ENCODE measurements at places on chromosomes 16 and 17.

- H3K4me1 ChIP-seq: peaks cover 13% of the 10 kb centered on the region
- H3K36me3 ChIP-seq: no peaks in the 10 kb centered on the region
- H3K4me3 ChIP-seq: no peak overlapping the region
Observed at GRCh38 chr17:49382556-49382955, 20.5 kb upstream of the ZNF652 start.

DNA sequence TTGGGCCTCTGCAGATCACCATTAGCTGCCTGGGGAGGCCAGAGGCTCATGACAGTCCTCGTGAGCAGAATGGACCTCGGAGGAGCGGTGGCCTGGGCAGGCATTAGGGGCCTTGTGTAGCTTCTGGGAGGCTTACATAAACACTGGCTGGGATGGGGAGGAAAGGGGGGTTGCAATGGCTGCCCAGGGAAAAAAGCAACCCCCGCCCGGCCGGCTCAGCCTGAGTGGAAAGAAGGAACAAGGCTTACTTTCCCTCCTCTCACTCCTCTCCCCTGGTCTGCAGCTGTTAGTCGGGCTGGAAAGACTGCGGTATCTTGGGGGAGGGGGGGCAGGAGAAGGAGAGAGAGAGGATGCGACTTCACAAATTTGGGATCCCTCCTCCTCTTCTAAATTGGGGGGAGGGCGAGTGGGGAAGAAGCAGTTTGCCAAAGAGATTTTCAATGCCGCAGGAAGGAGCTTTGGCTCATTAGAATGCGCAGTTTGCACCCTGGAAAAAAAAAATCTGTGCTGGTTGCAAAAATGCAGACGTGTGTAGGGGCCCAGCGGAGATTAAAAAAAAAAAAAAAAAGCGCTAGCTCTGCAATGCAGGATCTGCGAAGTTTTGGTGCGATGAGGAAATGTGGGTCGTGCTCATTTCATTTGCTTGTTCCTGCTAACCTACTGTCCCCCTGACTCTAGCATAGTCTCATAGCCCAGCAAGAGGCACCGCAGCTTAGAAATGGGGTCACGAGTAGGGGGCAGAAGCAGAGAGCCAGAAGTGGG, 6.6 kb upstream of the NR1D1 start:
- H3K4me3 ChIP-seq: peak overlapping the region; percentile 18
- peak overlapping the region; percentile 92 for H3K27ac ChIP-seq
- peaks cover 7% of the 10 kb centered on the region for H3K27me3 ChIP-seq
- peaks cover 89% of the 10 kb centered on the region for H3K4me1 ChIP-seq
- no peaks in the 10 kb centered on the region for H3K36me3 ChIP-seq

DNA sequence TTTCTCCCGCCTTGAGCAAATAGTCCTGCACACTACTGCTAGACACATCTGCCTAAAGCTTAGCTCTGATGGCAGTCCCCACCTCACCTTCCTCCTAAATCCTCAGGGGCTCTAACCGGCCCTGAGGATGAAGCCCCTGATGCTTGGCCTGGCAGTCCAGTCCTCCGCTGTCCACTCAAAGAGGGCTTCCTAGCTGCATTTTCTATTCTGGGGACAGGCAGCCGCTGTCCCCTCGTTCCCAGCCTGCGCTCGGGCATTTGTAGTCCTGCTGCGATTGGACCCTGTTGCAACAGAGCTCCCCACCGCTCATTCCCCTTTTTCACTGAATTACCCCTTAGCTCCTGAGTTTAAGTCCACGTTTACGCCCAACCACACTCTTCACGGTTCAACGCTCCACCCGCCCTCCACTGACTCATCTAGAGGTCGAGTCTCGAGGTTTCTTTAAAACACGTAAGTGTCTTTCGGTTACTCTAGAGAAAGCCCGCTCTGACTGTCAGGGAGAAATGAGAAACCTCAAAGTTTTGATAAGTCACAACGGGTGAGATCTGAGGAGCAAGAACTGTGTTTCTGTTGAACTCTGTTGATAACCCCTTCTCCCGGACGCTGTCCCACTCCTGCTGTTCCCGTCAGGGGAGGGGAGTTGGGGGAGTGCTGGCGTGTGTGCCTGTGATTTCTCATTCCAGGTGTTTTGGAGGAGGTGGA, 4.5 kb downstream of the CCR7 start:
- H3K4me1 ChIP-seq: peaks cover 76% of the 10 kb centered on the region
- peaks cover 17% of the 10 kb centered on the region for H3K27me3 ChIP-seq
- peak overlapping the region; percentile 46 for H3K27ac ChIP-seq
- H3K36me3 ChIP-seq: no peaks in the 10 kb centered on the region

DNA sequence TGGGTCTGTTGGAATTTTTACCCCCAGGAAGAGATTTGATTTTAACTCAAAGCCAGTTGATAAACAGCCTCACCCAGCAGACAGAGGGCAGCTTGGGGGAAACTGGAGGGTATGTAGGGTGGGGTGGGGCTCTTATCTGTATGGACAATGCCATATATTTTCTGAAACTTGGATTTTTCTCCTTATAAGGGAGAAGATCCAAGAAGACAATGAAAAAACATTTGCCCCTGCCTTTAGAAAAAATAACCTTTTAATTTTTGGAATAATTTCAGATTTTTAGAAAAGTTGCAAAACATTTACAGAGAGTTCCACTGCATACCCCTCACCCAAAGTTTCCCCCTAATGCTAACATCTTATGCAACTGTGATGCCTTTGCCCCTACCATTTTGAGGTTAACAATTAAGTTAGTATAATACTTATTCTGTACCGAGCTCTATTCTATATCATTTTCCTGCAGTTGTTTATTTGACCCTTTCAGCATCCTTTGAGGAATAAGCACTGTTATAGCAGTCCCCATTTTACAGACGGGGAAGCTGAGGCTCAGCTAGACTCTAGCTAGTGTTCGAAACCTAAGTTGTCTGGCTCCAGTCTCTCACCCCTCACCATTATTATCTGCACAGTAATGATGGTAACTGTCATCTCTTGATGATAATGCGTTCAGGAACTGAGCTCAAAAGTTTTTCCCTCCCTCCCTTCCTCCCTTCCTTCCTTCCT, 66.4 kb downstream of the PRKCB start:
- DNase-seq: no peak
- no peaks in the 10 kb centered on the region for H3K36me3 ChIP-seq
- H3K4me3 ChIP-seq: no peak overlapping the region
- H3K27me3 ChIP-seq: peaks cover 17% of the 10 kb centered on the region
- no peak overlapping the region for H3K27ac ChIP-seq

DNA sequence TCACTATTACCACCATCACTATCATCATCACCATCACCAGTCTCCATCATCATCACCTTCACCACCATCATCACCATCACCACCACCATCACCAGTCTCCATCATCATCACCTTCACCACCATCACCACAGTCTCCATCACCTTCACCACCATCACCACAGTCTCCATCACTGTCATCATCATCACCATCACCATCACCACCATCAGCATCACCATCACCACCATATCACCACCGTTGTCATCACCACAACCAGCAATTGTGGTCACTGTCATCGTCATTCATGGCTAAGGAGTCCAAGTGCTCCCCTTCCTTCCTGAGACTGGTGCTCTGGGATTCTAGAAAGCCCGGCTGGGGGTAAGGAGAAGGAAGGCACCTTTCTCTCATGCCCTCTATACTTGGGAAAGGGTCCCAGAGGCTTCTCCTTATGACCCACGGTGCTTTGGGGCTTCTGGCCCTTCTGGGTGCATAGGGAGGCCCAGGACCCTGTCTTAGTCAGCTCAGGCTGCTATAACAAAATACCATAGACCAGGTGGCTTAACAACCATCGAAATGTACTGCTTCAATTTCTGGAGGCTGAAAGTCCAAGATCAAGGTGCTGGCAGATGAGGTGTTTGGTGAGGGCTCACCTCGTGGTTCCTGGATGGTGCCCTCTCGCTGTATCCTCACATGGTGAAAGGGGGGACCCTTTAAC, 93.4 kb upstream of the GSE1 start:
- DNase-seq: no peak
- peaks cover 26% of the 10 kb centered on the region for H3K27me3 ChIP-seq
- H3K36me3 ChIP-seq: peaks cover 12% of the 10 kb centered on the region
- no peak overlapping the region for H3K4me3 ChIP-seq

DNA sequence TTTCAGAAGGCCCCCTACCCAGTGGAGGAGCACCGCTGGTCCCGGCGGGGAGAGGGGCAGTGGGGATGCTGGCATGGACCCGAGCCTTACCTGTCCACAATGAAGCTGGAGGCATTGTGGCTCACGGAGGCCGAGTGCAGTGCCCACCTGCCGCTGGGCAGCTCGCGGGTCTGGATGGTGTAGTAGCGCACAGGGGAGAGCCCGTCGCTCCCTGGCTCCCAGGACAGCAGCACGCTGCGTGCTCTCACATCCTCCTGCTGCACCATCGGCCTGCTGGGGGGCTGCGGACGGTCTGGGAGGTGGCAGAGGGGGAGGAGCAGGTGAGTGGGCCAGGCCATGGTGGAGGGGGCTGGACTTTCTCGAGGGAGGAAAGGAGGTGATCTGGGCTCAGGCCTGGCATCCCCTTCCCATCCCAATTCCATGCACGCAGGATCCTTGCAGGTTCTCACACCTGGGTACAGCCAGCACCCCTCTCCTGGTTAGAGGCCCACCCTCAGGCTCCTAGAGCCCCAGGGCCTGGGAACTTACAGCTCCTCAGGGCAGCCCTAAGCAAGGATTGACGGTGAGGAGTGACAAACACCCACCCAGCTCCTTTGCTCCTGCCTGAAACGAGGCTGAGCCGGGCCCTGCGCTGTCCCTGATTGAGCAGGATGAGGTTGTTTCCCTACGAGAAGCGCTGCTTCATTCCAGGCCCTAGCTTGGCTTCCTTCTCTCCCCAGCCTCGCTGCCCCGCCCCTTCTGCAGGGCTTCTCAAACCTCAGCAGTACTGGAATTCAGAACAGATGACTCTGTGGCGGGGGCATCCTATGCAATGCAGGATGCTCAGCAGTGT, 76.2 kb upstream of the CDC42EP4 start:
- H3K4me3 ChIP-seq: no peak overlapping the region
- peaks cover 29% of the 10 kb centered on the region for H3K36me3 ChIP-seq
- no peak for DNase-seq
- H3K27me3 ChIP-seq: peaks cover 9% of the 10 kb centered on the region
- no peak overlapping the region for H3K27ac ChIP-seq
- H3K4me1 ChIP-seq: peaks cover 24% of the 10 kb centered on the region

DNA sequence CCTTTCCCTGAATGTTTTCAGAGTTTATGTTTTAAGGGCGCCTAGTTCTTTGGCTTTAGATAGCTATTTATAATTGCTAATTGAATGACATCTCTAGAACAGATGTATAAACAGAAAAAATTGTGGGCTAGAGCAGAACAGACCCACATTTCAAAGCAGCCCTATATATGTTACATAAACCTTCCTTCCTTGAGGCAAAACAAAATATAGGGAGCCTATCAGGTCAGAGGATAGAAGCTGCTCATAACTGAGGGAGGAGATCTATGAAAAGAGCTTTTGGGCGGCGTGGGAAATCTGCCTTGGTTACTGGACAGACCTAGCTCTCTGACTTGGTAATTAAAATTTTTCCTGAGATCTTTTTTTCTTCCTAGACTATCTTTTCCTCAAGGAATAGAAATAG, 68.4 kb downstream of the SPAG9 start:
- no peak for DNase-seq
- peaks cover 9% of the 10 kb centered on the region for H3K4me1 ChIP-seq
- H3K27ac ChIP-seq: no peak overlapping the region
- no peak overlapping the region for H3K4me3 ChIP-seq
- no peaks in the 10 kb centered on the region for H3K27me3 ChIP-seq

GRCh38 chr16:80437707-80438106, 103.1 kb upstream of the DYNLRB2 start:
- DNase-seq: peak; percentile 4
- no peak overlapping the region for H3K27ac ChIP-seq
- H3K4me3 ChIP-seq: no peak overlapping the region
- H3K27me3 ChIP-seq: peaks cover 39% of the 10 kb centered on the region
- no peaks in the 10 kb centered on the region for H3K36me3 ChIP-seq
- peaks cover 6% of the 10 kb centered on the region for H3K4me1 ChIP-seq

DNA sequence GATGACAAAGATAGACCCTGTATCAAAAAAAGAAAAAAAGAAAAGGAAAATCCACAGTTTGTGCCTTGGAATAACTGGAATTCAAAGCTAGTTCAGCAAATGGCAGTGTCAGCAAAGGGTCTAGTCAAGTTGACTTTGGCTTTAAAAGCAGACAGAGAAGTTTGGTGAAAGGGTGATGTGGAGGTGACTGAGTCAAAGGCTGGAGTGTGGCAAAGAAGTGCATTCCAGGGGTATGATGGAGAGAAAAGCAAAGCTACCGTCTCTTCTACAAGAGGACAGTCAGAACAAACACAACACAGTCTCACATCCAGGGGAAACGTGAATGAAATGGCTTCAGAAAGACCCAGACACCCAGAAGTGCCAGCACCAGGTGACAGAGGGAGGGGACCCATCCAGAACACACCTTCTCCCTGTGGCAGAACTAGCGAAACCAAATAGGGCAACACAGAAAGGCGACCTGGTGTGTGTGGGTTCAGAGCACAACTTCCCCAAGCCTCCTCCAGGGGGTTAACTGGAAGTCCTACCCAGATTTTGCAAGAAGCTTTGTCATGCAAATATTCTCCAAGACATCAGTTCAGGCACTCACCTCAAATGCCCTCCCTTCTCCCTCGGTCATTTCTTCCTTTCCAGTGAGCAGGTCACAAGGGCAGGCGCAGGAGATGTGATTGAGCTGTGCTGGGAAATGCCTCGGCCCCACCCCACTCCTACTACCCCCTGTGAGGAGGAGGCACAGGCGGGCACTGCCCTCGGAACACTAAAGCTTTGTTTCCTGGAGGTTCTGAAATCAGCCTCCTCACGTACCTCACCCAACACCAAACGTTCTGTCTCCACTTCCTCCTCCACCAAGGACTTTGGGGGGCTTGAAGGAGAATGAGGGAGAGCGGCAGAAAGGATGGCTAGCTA, 481.9 kb downstream of the SOX9 start:
- DNase-seq: no peak
- peaks cover 36% of the 10 kb centered on the region for H3K27me3 ChIP-seq
- H3K27ac ChIP-seq: no peak overlapping the region
- H3K4me1 ChIP-seq: peaks cover 25% of the 10 kb centered on the region

- no peak for DNase-seq
- H3K36me3 ChIP-seq: peaks cover 12% of the 10 kb centered on the region
- peak overlapping the region; percentile 91 for H3K27ac ChIP-seq
- no peak overlapping the region for H3K4me3 ChIP-seq
- peaks cover 41% of the 10 kb centered on the region for H3K4me1 ChIP-seq
Observed at GRCh38 chr17:59846394-59847165, 46.2 kb downstream of the TUBD1 start.

- no peaks in the 10 kb centered on the region for H3K36me3 ChIP-seq
- DNase-seq: no peak
Observed at GRCh38 chr17:66507103-66507923, 204.9 kb downstream of the PRKCA start.

GRCh38 chr16:2121853-2122252, 13.8 kb downstream of the PKD1 start:
- no peaks in the 10 kb centered on the region for H3K36me3 ChIP-seq
- H3K4me3 ChIP-seq: no peak overlapping the region
- no peak for DNase-seq
- H3K4me1 ChIP-seq: peaks cover 35% of the 10 kb centered on the region
- H3K27ac ChIP-seq: no peak overlapping the region

- no peaks in the 10 kb centered on the region for H3K36me3 ChIP-seq
- H3K4me3 ChIP-seq: no peak overlapping the region
- H3K27ac ChIP-seq: peak overlapping the region; percentile 79
- DNase-seq: no peak
Observed at GRCh38 chr17:30567231-30568116, 90.3 kb downstream of the GOSR1 start.
